Osteoblast (primary cell): ENCODE measurements at places on chromosomes 5 and 9.

- DNase-seq: no peak
These were observed 593.9 kb upstream of the GRAMD2B start for GRCh38 chr5:125829349-125829748.

- peak; percentile 62 for DNase-seq
These were observed 201.2 kb downstream of the TSSK1B start for GRCh38 chr5:113233606-113234005.

DNA sequence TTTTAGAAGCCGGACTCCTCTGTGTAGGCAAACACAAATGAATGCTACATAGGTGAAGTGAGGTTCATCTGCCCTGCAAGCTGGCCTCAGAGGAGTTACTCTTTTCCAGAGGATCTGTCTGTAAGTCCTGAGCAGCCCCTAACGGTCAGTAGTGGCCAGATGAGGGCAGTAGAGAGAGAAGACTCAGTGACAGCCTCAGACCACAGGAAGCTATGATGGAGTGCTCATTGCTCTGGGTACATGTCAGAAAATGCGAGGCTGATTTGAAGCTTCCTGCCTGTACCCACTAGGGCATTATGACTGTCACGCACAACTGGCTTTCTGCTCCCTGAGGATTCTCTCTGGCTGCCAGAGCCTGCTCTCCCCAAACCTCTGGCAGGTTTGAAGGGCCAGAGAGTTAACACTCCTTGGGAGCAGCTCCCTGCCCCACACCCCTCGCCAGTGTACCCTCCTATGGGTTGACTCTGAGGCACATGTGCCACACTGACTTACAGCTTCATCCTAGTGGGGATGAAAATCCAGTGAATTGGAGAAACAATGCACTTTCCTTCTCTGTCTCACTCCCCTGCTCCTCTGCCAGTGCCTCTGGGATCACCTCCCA is 141.5 kb downstream of the GABRG2 start:
- no peak for DNase-seq

GRCh38 chr5:162436055-162436454 is 368.5 kb downstream of the GABRG2 start:
- no peak for DNase-seq

GRCh38 chr5:55509796-55510522 is 24.8 kb downstream of the PLPP1 start:
- peak; percentile 55 for DNase-seq

- DNase-seq: no peak
These were observed 24.9 kb downstream of the SYK start for GRCh38 chr9:90826326-90827020.

DNA sequence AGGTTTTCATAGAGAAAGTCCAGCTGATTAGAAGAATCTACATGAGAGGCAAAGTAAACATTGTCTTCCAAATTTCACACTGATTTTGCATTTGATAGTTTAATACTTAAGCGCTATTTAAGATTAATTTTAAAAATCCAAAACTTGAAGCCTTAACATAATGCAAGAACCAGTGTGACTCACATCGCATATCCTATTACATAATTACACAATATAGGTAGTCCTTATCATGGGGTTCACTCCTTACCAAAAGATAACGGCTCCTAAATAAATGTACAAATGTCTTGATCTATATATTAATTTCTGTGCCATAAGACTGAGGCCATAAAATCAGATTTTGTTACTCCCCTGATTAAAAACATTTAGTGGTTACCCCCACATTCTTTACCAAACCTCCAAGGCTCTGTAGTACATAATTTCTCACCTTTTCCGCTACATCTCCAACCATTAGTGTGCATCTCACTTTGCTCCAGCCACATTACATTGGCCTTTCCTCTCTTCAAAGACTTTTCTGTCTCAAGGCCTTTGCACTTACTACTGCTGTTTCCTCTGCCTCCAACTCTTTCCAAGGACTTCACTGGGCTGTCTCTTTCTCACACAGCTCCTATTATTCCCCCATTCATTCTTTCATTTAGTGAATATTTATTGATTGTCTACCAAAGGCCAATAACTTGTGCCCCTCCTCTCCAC is 1.0 kb downstream of the RIOK2 start:
- no peak for DNase-seq

- DNase-seq: peak; percentile 4
These were observed 617.8 kb downstream of the PDE4D start for GRCh38 chr5:59275510-59276324.

- DNase-seq: peak; percentile 77
These were observed 63.0 kb downstream of the GDNF start for GRCh38 chr5:37776826-37777225.

DNA sequence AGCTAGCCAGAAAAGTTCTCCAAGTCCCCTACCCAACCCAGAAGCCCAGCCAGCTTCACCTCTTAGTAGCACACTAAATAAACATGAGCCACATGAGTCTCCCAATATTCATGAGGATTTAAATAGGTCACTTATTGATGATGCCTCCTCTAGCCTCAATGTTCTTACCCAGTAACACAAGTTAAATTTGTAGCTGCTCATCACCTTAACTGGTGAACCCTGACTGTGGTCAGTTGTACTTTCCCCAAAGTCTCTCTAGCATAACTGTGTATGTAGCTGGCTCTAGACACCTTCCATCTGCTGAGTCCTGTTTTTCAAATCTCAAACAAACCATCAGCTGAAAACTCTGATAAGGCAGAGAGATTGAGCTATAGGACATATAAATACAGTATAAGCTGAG is 100.3 kb upstream of the ELAVL2 start:
- no peak for DNase-seq

GRCh38 chr9:120571443-120572257 is 8.3 kb downstream of the CDK5RAP2 start:
- DNase-seq: peak; percentile 93

DNA sequence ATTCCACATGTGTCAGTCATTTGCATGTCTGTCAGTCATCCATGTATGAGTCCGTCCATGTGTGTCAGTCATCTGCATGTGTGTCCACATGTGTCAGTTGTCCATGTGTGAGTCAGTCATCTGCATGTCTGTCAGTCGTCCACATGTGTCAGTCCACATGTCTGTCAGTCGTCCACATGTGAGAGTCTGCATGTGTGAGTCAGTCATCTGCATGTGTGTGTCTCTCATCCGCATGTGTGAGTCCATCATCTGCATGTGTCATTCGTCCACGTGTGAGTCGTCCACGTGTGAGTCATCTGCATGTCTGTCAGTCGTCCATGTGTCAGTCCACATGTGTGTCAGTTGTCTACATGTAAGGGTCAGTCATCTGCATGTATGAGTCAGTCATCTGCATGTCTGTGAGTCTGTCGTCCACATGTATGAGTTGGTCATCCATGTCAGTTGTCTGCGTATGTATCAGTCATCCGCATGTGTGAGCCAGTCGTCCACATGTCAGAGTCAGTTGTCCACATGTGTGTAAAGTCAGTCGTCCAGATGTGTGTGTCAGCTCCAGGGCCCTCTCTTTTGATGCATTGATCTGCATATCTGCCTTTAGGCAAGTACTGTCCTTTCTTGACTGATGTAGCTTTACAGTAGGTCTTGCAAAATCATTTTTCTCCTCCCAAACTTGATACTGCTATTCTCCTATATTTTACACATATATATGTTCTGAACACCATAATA is 72.5 kb upstream of the CACNA1B start:
- peak; percentile 75 for DNase-seq

- peak; percentile 89 for DNase-seq
These were observed 11.8 kb upstream of the ACTBL2 start for GRCh38 chr5:57494104-57495098.

DNA sequence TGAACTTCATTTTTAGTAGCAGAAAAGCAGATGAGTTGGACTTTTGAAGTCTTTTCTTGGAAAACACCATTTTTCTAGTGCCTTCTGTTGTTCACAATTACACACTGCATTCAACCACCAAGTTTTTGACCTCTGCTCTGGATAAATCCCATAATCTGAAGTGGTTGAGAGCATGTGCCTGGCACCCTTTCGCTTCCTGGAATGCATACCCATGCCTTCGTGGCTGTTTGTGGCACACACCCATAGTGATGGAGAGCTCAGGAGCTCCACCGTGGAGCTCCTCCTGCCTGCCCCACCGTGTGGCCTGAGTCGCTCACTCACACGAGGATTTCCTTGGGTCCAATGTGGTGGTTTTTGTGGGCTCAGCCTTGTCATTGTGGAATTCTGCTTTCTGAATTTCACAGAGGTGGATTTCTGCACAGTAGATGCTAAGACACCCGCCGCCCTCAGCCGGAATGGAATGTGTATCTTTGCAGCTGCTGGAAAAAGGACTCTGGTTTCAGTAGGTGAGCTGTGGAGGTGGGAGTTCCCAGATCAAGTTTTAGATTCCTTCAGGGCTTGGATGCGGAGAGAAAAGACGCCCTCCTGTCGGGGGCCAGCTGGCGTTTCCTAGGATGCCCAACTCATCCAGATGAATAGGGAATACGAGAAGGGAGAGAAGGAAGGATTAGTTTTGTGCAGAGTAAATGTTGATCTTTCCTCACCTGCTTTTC is 500.4 kb downstream of the IRX1 start:
- no peak for DNase-seq

DNA sequence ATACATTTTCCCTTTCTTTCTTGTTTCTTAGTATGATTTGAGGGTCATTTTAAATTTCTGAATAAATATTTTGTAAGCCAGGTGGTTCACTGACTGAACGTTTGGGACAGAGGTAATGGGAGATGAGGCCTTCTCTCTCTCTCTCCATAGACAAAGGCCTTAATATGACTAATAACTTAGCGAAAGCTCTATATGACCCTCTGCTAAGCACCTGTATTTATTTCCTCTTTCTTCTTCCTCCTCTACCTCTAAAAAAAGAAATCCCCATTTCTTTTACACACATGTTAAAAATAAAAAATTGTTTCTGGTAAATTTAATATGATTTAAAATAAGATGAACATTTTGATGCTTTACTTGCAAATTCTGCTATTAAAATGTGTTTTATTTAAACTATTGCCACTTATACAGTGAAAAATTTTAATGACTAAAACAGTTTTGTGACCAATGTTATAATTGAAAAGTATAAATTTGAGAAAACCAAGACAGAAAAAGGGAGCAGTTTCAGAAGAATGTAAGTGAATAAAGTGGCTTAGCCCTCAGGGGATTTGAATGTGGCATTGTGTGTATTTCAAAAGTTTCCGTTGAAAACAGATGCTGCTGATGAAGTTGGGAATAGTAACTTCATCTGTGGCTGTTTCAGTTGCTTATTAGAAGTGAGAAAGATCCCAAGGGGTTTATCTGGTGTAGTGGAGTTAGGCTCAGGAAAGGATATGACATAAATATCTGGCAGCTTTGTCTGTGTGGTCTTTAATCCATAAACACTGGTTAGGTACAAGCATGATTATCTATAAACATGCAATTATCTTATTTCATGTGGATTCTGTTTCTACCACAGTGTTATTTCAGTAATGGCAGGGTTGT is 128.6 kb upstream of the GRHPR start:
- no peak for DNase-seq

- no peak for DNase-seq
These were observed 36.3 kb downstream of the TRIO start for GRCh38 chr5:14179446-14179845.

DNA sequence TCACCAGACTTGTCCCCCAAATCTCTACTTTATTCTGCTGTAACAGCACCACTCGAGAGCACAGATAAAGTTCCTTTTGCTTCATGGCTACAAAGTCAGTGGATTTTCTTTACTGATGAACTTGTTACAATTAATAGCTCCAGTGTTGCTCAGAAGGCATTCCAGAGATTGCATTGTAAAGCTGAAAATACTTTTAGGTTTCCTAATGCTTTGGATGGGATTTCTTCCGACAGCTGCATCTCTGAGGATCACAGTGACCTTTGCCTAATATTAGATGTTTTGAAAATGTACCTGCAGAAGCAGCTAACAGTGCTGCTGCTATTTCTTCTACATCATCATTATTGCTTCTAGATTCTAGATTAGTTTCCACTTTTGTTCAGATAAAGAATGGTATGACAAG is 58.8 kb upstream of the TMEM171 start:
- DNase-seq: no peak

DNA sequence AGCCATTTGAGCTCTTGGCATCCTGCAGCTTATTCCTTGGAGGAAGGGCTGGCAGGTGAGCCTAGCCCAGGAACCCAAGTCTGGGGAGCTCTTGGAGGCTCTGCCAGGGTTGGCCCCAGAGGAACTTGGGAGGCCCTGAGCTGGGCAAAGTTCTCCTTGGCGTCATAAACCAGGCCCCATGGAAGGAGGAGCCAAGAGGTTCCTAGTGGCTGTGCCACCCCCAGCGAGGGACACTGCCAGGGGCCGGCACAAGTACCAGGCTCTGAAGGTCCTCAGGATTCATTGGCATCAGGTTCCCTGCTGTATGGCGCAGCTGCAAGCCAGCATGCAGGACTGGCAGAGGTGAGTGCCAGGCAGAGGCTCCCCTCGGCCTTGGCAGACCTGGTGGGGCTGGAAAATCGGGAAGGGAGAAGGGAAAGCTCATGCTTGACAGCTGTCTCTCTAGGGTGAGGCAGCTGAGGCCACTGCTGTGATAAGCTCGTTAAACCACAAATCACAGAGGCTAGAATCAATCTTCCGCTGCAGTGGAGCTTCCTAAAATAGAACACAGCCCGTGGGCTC is 54.6 kb upstream of the SYNPO start:
- DNase-seq: no peak

- peak; percentile 37 for DNase-seq
These were observed 208.6 kb downstream of the GRIA1 start for GRCh38 chr5:153699035-153699434.

DNA sequence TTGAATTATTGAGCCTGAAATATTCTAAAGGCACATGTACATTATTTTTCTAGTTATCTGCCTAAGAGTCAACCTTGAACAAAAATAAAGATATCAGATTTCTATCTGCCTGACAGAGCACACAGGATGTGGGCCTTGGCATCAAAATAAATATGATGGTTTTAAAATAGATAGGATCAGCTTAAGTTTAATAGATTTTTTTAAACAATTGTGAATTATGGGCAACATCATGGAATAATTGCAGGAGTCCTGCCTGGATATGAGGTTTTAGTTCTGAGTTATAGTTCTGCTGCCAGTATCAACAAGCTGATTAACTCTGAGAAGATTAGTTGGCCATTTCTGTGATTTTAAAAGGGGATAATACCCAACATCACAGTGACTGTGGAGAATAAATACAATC is 107.0 kb upstream of the PCA3 start:
- DNase-seq: no peak

DNA sequence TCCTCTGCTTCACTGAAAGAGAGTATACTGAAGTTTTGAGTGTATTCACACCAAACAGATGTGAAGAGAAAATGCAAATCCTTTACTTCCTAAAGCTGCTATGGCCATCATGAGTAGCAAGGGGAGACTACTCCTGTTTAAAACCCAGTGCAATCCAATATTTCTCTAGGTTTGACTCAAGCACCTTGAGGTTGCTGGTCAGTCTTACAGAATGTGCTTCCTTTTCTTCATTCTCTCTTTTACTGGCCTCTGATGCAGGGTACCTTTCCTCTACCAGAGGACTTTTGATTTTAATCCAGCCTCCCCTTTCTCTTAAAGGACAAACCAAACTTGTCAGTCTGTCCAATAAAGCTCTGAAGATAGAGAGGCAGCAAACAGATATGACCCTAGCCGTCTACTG is 98.1 kb upstream of the TLE4 start:
- no peak for DNase-seq

DNA sequence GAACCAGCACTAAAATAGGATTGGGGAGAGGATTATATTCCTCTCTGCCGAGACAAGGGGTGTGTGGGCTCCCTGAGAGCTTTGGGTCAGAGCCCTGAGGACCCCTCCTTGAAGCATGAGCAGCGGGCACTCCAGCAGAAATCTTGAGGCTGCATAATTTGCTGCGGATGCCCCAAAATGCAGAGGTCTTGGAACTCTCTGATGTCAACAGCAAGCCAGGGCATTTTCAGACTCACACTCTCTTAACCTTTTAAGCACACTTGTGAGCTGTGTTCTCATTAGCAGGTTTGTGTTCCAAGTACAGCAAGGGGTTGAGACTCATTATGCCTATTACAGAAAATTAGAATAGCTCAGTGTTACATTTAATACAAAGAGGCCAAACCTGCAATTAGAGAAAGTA is 513.0 kb upstream of the ADAMTS16 start:
- no peak for DNase-seq
